ENCODE measurements at places on chromosomes 12 and 14.
A peak's percentile ranks its signal among the peaks of the same experiment; 100 is the strongest.

- DNase-seq, result no peak
Observed at GRCh38 chr14:22553445-22553844, 35.6 kb downstream of the DAD1 start.

DNA sequence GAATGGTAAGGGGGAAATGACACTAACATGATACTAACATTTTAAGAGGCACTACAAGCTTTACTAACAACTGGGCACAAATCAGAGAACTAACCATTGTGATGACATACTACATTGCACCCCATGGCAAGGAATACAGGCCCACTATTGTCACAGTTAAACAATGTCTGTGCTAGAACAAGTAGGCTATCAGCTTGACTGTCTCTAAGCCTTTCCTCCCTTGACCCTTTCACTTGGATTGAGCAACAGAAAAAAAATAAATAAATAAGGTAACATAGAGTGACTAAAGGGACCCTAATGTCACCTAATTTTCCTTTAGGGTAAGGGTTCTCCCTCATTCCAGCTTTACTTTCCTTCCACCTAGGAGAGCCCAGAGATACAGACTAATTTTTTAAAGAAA, 4.4 kb downstream of the SLC38A2 start:
- no peak for DNase-seq

DNA sequence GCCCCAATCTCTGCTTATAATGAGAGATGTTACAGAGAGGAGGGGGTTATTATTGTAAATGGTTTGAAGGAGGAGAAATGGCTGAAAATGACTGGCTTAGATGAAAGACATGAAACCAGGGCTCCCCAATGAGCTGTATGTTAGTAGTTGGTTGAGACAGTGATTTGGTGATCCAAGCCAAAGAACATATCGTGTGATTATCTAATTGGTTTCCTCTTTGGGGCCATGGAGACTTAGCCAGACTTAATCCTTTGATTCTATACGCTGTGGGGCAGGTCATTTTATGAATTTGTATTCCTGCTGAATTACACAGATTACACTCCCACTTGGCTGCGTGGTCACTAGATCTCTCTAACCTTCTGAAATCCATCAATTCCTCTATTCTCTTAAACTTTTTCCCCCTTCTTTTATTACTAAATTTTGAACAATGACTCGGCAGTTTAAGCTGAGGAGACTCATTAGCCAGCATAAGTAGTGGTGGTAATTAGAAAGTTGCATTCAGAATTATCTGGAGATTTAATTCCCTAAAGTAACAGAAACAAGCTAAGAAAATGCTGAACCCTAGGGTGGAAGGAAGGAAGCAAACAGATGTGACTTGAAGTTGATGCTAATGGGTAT, 5.3 kb downstream of the TTC8 start:
- no peak for DNase-seq

DNA sequence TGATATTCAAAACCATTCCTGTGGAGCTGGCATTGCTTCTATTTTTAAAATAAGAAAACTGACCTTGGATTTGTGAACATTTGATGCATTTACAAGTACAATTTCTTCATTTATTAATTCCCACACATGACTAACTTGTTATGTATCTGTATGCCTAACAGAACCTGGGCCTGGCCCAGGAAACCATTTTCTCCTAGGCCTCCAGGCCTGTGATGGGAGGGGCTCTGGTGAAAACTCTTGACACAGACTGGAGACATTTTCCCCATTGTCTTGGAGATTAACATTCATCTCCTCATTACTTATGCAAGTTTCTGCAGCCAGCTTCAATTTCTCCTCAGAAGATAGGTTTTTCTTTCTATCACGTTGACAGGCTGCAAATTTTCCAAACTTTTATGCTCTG, 42.0 kb downstream of the GLIPR1L2 start:
- DNase-seq, result peak; percentile 28

DNA sequence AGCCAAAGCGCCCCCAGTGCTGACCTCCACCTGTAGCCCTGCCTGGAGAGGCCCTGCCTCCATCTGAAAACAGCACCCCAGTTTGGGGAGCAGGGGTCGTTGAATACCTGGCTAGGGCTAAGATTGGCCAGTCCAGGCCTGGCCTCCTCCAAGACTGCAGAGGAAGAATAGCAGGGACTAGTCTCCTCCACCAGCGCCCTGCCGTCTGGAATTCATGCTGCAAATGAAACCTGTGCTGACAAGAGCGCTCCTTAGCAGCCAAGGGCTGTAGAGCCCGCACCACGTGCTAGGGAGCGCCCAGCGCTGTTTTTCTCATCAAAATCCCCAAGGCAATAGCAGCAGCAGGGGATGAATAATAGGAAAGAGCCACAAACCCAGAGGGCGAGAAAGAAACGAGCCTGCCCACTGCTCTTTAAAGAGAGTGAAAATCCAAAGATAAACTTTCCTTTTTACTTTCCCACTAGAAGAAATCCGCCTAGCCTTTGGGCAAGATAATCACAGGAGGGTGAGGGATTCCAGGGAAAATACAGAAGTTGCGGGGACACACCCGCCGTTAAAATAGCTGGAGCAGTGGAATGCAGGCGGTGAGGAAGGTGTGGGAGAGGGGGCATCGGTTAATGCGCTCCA, 3.3 kb downstream of the COL2A1 start:
- peak; percentile 49 for DNase-seq

DNA sequence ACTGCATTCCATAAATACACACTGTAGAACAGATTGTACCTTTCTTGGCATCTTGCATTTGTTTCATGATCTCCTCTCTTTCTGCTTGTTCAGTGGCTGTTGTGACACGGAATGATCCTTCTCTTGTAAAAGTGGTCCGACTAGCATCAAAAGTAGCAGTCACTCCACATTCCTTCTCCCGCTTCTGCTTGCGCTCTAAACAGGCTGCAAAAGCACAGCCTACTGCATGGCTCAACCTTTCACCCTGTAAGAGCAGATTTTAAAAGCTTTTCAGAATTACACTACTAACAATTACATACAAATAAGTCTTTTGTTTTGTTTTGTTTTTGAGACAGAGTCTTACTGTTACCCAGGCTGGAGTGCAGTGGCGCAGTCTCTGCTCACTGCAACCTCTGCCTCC, 49.8 kb downstream of the PAPLN start:
- no peak for DNase-seq

DNA sequence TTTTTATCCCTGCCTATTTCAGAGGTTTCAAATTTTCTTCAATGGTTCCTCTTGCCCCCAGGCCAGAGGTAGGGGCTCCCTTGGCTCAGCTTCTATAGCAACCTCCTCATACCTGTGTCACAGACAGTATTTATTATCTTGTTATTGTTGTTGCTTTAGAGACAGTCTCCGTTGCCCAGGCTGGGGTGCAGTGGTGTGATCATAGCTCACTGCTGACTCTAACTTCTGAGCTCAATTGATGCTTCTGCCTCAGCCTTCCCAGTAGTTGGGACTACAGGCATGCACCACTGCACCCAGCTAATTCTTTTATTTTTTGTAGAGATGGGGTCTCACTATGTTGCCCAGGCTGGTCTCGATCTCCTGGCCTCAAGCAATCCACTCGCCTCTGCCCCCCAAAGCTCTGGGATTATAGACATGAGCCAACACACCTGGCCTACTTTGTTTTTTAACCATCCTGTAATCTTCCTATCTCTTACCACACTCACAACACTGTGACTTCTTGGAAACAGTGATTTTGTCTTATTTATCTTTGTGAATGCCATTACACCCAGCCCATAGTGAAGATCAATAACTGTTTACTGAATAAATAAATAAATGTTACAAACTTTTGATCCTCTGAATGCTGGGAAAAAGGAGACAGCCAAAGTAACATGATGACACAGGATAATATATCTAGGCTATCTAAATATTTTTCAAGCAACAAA, 95.9 kb downstream of the PHLDA1 start:
- DNase-seq, result no peak

DNA sequence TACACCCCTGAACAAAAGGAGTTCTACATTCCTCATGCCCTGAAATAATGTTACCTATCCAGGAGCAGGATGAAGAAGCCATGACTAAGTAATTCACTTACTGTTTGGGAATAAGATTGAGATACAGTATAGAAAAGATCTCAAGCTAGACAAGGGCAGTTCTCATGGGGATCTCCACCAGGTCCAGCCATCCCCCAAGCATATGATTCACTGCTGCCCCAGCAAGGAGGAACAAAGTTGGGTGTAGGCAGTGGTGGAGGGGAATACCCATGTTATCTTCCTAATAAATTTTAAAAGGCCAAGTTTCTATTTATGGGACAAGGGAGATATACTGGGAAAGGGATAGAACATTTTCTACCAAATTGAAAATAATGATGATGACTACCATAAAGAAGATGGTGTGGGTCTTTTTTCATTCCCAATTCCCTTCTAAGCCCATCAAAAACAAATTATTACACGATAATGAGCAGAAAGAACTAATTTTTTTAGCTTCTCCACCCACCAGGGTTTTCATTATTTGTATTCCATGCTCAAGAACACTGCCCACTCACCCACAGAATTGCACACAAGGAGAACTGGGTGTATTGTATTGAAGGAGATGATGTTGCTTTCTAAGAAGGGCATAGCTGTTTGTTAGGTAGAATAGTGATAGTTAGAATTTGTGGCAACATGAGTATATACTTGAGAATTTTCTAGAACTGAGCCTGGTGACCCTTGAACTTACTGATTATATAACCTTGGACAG, 204.6 kb downstream of the BTG1 start:
- no peak for DNase-seq

DNA sequence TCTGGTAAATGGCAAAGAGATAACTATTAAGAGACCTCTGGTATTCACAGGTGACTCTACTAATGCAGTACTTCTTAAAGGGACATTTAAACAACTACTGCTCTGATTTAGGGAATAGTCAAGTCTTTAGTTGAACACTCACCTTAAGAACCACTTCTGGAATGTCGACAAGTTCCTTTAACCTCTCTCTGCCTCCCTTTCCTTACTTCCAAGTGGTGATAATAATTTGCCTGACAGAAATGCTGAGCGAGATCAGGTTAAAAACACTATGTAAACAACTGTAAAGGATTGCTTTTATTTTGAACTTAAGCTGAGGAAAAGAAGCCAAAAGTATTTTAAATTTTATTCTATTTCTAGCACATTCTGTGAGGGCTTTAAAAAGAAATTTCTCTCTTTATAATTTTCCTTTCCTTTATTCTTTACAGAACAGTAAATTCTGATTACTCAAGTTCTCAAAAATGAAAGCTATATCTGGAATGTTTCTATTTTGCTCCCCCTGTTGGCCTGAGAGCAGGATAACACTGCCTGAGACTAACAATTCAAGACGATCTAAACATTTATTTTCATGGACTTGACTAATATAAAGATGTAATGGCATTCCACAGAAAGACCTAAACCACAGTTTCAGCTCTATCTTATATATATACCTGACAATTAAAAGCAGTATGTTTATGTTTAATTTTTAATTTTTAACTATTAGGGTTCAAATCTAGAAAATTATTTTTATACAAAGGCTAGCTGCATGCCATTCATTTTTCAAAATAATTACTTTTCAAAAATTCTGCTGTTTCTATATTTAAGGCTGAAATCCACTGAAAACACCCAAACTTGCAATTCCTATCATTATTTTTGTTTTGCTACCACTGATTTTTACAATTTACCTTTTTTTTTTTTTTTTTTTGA, 29.2 kb downstream of the ZCCHC8 start:
- DNase-seq, result peak; percentile 79
